HFFc6 (cell line): ENCODE measurements at places on chromosomes 12 and 14. TPM values are rescaled to one million over a fixed set of nuclear protein-coding genes. Genes with fewer than 3 reads are reported as not detected.

DNA sequence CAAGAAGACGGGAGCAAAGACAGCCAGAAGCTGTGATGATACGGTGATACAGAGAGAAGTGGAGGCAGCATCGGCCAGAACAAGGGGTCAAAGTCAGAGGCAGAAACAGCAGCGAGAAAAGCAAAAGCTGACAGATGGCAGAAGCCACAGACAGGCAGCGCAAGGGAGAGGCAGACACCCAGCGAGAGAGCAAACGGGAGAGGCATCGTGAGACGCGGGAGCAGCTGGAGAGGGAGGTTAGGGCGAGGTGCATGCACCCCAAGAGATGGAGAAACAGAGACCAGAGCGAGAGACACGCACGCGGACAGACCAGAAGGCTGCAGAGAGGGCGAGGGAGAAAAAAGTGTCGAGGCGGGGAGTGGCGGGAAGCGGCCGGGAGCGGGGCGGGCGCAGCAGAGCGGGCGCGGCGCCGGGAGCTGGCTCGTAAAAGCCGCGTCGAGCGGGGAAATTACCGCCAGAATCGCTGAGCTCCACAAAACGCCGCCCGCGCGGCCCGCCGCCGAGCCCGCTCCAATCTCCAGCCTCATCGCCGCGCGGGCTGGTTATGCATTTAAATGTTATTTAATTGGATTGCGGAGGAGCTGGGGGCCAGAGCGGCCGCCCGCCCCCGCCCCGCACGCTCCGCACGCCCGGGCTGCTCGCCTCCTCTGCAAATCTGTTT is 15.6 kb downstream of the SMUG1 start:
- H3K4me1 ChIP-seq: no peaks in the 10 kb centered on the region
- no peak for DNase-seq
- H3K4me3 ChIP-seq: no peak overlapping the region

- H3K4me1 ChIP-seq: peaks cover 41% of the 10 kb centered on the region
- peak overlapping the region; percentile 91 for H3K4me3 ChIP-seq
- H3K36me3 ChIP-seq: peaks cover 12% of the 10 kb centered on the region; the same call in 1 of the 2 replicates
- H3K27me3 ChIP-seq: peaks cover 41% of the 10 kb centered on the region
Observed at GRCh38 chr14:53953002-53953827, 3.4 kb downstream of the BMP4 start.

GRCh38 chr12:54427106-54427505 is 8.0 kb upstream of the ITGA5 start:
- H3K27me3 ChIP-seq: peaks cover 1% of the 10 kb centered on the region
- H3K4me3 ChIP-seq: no peak overlapping the region
- H3K4me1 ChIP-seq: peaks cover 89% of the 10 kb centered on the region

- H3K4me3 ChIP-seq: no peak overlapping the region
- no peaks in the 10 kb centered on the region; the same call in 1 of the 2 replicates for H3K36me3 ChIP-seq
- H3K27me3 ChIP-seq: no peaks in the 10 kb centered on the region
- H3K27ac ChIP-seq: no peak overlapping the region
Observed at GRCh38 chr14:104357689-104358527, 219.5 kb downstream of the KIF26A start.

DNA sequence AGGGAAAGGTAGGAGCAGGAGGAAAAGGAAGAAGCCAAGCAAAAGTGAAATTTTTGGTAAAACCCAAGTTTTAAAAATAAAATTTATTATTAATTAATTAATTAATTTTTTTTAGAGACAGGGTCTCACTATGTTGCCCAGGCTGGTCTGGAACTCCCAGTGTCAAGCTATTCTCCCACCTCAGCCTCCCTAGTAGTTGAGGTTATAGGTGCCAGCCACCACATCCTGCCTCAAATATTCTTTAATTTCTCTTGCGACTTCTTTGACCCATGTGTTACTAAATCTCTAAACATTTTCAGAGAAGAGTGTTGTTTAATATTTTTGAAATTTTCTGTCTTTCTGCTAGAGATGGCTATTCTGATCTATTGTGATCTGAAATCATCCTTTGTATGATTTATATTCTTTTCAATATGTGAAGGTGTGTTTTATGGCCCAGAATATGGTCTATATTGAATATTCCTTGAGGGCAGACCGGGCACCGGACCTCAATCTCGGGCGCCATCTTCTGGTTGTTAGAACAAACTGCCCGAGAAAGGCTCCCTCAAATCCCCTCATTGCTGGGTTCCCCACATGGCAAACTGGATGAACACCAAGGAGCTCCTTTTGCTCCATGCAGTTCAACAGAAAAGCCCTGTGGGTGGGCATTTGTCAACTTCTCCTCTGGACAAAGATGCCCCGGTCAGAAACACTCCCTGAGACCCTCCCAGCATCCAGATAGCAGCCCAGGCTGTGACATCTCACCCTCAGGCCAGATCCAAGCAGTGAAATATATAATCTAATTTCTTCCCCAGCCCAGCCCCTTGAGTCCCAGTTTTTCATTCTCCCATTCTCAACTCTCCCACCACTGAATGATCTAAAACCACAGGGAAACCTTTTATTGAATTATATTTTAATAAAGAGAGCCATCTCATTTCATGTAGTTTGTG is 110.5 kb downstream of the ASCL4 start:
- no peak overlapping the region for H3K4me3 ChIP-seq

- H3K4me3 ChIP-seq: no peak overlapping the region
- no peaks in the 10 kb centered on the region for H3K27me3 ChIP-seq
- H3K36me3 ChIP-seq: no peaks in the 10 kb centered on the region
- H3K4me1 ChIP-seq: no peaks in the 10 kb centered on the region
- no peak overlapping the region for H3K27ac ChIP-seq
Observed at GRCh38 chr12:87383680-87384079, 645.5 kb downstream of the C12orf50 start.

DNA sequence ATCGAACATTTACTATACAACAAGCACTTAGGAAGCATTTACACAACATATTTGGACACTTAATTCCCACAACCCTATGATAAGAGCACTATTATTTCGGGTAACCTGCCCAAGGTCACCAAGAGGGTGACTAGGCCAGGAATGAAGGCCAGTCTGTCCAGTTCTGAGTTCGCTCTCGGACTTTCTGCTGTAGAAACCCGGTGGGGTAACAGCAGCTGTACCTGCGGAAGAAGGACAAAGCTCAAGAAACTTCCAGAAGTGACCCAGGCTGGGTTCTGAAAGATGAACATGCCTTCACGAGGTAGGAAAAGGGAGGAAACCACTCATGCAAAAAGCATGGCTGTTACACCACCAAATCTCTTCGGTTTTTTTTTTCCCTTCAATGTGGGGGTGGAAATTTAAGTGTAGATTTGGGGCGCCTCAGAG is 10.8 kb downstream of the PLA2G1B start:
- H3K4me3 ChIP-seq: peak overlapping the region; percentile 93
- H3K4me1 ChIP-seq: peaks cover 16% of the 10 kb centered on the region
- H3K27ac ChIP-seq: peak overlapping the region; percentile 93
- no peak for DNase-seq
- peaks cover 13% of the 10 kb centered on the region for H3K27me3 ChIP-seq

DNA sequence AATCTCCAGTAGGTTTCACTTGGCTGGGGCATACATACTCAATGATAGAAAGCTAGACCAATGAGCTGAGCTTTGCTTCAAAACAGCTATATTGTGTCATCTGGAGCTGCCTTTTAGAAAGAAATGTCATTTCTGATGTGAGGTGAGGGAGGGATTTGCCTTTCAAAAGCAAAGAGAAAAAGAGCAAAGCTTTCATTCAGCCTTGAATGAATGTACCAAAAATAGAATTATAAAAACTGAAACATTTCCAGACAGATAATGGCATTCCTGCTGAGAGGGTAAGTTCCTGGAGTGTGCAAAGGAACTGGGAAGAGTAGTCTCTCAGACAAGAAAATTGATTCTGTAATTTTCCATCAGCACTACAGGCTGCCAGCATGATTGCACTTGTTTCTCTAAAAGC is 710.0 kb downstream of the LRFN5 start:
- no peak overlapping the region for H3K27ac ChIP-seq
- no peaks in the 10 kb centered on the region for H3K27me3 ChIP-seq
- no peak for DNase-seq
- no peaks in the 10 kb centered on the region for H3K36me3 ChIP-seq

Gene KITLG
- 41.0 to 80.6 TPM (median 48.2 TPM) in 3 replicates for total RNA-seq

Gene MCRS1
- 45.5 to 55.7 TPM (median 53.2 TPM) in 3 replicates for total RNA-seq

Gene WNK1
- 99.1 and 114 TPM in 2 replicates for total RNA-seq

Gene TPPP2
- total RNA-seq: not detected in 3 replicates

Gene ADAM21
- 0.41 to 0.63 TPM (median 0.56 TPM) in 3 replicates for total RNA-seq

Gene DPPA3
- total RNA-seq: not detected in 3 replicates

Gene TMTC2
- total RNA-seq: 0.88 and 3.3 TPM in 2 replicates

Gene STAC3
- total RNA-seq: 0.46 and 0.55 TPM in 2 replicates
